ENCODE measurements at places on chromosomes 3 and 15. TPM values are rescaled to one million over a fixed set of nuclear protein-coding genes. Genes with fewer than 3 reads are reported as not detected.

DNA sequence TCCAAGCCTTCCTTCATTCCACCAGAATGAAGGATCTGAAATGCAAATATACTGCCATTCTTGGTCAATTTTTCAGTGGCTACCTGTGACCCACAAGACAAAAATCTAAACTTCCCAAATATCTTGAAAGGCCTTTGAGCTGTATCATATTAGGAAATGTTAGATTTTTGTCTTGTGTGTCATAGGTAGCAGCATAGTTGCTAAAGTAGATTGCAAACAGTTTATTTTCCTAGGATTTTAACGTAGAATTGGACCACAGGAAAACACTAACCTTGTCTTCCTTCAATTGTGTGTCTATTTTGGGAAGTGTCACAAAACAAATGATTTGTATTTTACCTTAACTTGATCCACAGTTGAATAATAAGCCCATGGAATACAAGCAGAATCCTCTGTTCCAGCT is 42.4 kb downstream of the CP start:
- DNase-seq: peak; percentile 37

- no peak for DNase-seq
These were observed 22.6 kb downstream of the ZIC1 start for GRCh38 chr3:147431751-147432150.

DNA sequence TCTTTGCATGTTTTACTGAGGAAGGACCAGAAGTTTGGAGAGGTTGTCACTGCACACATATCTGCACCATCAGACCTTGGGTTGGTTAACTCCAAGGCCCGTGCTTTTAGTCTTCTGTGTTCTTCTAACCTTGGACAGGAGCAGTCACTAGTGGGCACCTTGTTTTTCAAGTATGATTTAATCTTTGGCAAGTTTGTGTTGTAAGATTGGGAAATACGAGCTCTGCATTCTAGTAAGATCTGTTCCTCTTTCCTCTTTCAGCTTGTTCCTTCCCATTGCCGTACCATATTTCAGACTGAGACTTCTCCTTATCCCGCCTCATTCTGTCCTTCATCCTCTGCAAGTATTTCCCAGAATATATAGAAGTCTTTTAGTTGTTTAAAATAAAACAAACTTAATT is 5.1 kb downstream of the TMOD2 start:
- DNase-seq: no peak

DNA sequence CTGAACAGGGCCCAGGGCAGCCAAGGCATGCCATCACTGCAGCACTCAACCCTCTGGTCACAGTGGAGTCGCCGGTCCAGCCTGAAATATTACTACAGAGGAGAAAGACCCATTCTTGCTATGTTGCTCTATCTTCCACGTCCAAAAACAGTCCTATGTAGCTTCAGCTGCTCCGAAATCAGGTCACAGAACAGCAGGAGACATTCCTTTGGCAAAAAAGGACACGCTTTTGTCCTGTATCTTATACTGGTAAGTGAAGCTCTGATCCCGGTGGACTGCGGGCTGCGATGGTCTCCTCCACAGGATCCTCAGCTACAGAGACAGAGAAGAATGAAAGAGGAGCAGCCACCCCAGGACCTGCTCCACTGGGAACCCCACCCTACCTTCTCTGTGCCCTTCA is 17.6 kb downstream of the ELP6 start:
- DNase-seq: no peak

GRCh38 chr3:139975594-139976365 is 40.8 kb downstream of the CLSTN2 start:
- no peak for DNase-seq

GRCh38 chr3:45171283-45171682 is 25.1 kb upstream of the CDCP1 start:
- DNase-seq: no peak

GRCh38 chr3:110881069-110881468 is 190.5 kb upstream of the NECTIN3 start:
- peak; percentile 67 for DNase-seq

DNA sequence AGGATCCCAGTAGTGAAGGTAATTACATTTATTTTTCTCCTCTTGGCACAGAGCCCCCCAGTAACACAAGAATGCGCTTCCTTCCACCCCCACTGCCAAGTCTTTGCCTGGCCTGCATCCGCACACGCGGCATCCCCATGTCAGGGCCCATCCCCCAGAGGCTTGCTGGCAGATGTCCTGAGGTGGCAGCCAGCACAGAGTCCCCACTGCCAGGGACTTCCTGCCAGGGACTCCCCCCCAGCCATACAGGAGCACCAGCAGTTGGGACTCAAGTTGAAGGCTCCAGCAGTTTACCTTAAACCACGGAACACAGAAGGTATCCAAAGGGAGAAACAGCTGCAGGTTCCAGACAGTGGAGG is 41.0 kb downstream of the MEGF11 start:
- no peak for DNase-seq

DNA sequence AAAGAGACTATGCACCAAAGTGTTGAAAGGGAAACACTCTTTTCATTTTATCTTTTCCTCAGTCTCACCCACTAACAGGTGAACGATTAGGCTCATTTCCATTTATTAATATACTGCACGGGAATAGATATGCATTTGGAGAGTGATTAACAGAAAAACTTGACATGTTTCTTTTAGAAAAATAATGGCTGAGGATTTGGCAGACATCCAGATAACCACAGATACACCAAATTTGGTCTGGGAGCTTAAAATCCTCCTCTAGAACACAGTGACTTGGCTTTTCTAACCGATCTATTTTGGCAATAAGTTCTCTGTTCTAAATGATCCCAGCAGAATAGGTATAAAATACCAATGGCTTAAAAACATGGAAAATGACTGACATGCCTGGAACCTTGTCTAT is 459.3 kb upstream of the SGO1 start:
- no peak for DNase-seq

GRCh38 chr3:28951772-28952556 is 328.9 kb upstream of the RBMS3 start:
- no peak for DNase-seq

- DNase-seq: no peak
These were observed 79.3 kb upstream of the LMOD3 start for GRCh38 chr3:69201658-69202057.

- no peak for DNase-seq
These were observed 48.9 kb upstream of the TCF12 start for GRCh38 chr15:56869573-56869972.

GRCh38 chr3:122077293-122078234 is 22.4 kb downstream of the CD86 start:
- no peak for DNase-seq

GRCh38 chr3:42654331-42655201 is 1.1 kb downstream of the ZBTB47 start:
- DNase-seq: no peak

DNA sequence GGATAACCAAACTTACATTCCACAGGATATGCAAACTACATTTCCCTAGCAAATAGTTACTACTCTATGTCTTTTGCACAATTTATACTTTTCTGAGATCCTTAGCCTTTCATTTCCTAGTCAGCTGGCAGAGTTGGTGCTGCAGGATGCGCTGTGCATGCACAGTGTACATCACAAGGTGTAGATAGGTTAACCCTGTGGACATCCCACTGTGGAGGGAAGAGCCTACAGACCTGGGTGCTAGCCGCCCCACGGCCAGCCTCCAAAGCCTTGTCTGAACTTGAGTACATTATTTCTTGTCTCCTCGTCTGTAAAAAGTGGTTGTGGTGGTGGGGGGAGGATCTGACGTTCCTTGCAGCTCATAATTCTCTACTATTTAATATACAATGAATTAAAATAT is 3.5 kb downstream of the TNFSF10 start:
- DNase-seq: no peak

DNA sequence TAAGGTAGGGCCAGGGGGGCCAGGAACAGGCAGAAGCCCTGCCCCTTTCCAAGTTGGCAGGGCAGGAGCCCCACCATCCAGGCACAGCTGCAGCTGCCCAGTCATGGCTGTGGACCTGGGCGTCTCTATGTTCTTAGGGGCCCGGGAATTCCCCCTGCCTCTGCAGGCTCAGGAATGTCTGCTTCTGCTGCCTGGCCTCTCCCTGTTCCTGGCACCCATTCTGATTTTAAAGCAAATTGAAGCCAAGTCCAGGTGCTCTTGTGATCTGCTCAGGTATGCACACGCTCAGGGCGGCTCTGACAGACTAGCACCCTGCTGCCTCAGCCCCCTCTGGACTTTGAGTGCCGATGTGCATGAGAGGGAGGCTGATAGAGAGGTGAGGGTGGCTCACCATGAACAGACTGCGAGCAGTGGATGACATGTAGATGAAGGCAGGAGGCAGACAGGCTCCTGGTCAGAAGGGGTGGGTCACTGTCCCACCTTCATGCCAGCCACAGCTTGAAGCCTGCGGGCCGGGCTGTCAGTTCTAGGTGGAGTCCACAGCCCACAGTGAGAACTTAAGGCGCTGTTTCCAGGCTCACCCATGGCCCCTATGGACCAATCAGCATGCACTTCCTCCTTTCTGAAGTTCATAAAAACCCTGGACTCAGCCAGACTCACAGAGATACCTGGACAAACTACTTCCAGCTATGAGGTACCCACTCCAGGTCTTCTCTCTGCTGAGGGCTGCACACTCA is 747.8 kb upstream of the GBE1 start:
- no peak for DNase-seq

GRCh38 chr3:154480033-154480432 is 50.0 kb upstream of the GPR149 start:
- DNase-seq: no peak

- peak; percentile 0 for DNase-seq
These were observed 542.6 kb downstream of the TUSC7 start for GRCh38 chr3:117252208-117252607.

GRCh38 chr15:58404020-58404419 is 27.8 kb upstream of the LIPC start:
- no peak for DNase-seq

DNA sequence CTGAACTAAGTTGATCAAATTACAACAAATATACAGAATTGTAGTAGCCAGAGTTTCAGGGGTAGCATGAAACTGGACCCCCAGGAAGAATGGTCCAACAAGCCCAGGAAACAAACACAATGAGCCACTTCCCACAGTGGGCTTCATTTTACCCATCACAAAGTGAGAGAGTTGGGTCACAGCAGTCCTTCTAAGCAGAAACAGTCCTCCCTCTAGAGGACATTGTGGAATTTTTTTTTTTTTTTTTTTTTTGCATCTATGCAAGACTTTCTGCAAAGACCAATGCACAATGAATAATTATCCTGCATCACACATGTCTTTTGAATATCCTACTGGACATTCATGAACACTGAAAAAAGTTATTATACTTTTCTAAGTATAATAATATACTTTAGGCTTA is 73.8 kb upstream of the ATP13A5 start:
- no peak for DNase-seq

- DNase-seq: no peak
These were observed 214.2 kb upstream of the TPM1 start for GRCh38 chr15:62828364-62828763.

DNA sequence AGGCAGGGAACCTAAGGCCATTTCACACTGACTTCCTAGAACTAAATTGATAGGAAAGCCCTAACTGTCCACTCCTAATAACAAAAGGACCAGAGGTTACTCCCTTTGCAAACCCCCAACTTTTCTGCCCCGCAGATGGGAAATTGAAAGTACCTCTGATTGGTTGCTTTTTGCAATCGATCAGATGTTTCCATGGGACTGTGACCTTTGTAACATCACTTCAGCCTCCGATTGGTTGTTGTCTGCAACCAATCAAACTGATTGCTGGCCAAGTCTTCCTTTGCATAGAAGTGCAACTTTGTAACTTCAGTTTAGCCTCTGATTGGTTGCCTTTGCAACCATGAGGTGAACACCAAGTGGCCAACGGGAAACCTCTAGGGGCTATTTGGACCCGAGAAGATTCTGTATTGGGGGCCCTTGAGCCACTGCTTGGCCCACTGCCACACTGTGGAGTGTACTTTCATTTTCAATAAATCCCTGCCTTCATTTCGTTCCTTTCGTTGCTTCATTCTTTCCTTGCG is 11.3 kb upstream of the KNL1 start:
- DNase-seq: no peak

DNA sequence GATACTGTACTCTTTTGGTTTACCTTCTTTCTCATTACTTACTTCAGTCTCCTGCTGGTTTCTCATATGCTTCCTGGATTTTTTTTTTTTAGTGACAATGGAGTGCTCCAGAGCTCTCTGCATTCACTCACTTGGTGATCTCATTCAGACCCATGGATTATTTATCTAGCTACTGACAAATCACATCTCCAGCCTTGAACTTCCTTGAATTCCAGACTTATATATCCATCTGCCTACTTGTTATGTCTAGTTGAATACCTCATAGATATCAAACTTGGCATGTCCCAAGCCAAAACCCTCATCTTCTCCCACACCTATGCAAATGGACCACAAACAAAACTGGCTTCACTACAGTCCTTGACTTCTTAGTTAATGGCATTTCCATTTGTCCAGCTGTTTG is 234.7 kb upstream of the ZPLD1 start:
- peak; percentile 92 for DNase-seq

DNA sequence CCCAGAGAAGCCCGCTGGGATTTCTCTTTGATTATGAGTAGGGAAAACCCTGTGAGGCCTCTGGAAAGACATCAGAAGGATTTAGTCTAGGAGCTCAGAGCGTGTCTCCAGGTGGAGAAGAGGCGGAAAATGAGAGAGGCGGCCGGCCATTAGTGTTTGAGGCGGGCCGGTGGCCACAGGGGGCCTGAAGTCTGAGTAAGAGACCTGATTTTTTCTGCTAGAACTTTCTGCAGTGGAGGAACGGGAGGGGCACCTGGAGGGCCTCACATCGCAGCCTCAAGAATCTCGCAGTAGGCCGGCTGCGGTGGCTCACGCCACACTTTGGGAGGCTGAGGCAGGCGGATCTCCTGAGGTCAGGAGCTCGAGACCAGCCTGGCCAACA is 28.5 kb downstream of the KLHDC8B start:
- DNase-seq: no peak

DNA sequence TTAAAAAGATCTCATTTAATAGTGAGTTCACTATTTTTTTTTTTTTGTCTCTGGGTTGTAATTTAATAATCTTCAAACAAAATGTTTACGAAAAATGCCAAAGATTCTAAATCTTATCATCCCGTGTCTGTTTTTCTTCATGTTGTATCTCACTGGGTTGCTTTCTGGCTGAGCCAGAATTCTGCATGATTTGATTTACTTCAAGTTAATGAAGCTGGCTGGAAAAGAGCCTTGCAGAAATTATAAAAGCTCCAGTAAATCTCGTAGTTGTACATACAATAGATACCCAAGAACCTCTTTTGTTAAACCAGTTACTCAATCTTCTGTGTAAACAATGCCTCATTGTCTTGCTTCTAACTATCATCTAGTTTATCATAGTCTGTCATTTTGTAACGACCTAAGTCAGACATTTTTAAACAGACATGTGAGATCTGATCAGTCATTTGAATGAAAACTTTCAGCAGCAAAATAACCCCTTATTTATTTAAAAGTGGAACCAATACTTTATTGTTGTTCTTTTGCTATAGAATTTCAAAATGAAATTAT is 249.0 kb downstream of the MCTP2 start:
- DNase-seq: no peak

Gene CTXN2
- not detected for total RNA-seq

Gene KATNBL1
- 40.5 TPM for total RNA-seq

Gene CCDC33
- not detected for total RNA-seq

Gene FAM131A
- total RNA-seq: 14.6 TPM

Gene GLDN
- not detected for total RNA-seq

Gene TMEM212
- not detected for total RNA-seq

Gene CSPG5
- 0.10 TPM for total RNA-seq

Gene SECISBP2L
- 12.4 TPM for total RNA-seq

Gene PBRM1
- total RNA-seq: 39.2 TPM

Gene MB21D2
- 16.5 TPM for total RNA-seq

Gene MRAS
- 6.3 TPM for total RNA-seq

Gene CPN2
- total RNA-seq: not detected

Gene DNAH12
- under 0.01 TPM for total RNA-seq

Gene GOLGA8S
- total RNA-seq: 0.04 TPM
